ENCODE measurements at places on chromosomes 12 and 14.

- no peak for DNase-seq
Measured at GRCh38 chr14:41663473-41663850, 56.8 kb downstream of the LRFN5 start.

DNA sequence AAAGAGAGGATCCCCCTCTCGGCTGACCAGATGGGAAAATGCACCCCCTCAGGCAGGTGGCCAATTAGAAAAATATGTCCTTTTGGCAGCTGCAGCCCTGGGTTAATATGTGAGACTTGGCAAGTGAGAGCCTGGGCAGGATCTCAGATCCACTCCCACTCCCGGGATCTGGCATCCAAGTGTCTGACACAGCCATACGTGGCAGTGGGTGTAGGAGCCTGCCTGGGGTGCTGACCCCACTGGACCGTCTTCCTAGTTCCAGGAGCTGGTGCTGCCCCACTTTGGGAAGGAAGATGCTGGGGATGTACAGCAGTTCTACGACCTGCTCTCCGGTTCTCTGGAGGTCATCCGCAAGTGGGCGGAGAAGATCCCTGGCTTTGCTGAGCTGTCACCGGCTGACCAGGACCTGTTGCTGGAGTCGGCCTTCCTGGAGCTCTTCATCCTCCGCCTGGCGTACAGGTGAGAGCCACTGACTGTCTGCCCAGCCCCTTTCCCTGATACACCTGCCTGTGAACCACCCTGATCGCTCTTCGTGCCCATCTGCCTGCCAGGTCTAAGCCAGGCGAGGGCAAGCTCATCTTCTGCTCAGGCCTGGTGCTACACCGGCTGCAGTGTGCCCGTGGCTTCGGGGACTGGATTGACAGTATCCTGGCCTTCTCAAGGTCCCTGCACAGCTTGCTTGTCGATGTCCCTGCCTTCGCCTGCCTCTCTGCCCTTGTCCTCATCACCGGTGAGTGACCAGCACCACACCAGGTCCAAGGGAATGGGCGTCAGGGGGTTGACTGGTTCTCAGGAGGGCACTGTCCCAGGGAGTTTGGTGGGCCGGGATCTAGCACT is 5.8 kb downstream of the NR4A1 start:
- DNase-seq = no peak

DNA sequence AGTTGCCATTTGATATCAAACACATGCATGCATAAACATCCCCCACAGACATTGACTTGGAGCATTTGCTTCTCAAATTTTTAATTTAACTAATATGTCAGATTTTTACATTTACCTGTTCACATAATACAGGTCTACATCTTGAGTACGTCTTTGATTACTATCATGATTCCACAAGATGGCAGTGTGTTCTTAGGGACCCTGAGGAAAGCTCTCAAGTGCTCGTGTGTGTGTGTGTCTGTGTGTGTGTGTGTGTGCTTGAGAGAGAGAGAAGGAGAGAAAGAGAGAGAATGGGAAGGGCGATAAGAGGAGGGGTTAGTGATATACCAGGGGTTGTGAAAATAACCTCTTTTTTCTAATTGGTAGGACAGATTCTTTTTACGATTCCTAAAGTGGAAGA is 167.1 kb upstream of the OR4E1 start:
- no peak for DNase-seq

GRCh38 chr14:91891721-91892220 is 24.4 kb upstream of the TC2N start:
- DNase-seq = no peak

DNA sequence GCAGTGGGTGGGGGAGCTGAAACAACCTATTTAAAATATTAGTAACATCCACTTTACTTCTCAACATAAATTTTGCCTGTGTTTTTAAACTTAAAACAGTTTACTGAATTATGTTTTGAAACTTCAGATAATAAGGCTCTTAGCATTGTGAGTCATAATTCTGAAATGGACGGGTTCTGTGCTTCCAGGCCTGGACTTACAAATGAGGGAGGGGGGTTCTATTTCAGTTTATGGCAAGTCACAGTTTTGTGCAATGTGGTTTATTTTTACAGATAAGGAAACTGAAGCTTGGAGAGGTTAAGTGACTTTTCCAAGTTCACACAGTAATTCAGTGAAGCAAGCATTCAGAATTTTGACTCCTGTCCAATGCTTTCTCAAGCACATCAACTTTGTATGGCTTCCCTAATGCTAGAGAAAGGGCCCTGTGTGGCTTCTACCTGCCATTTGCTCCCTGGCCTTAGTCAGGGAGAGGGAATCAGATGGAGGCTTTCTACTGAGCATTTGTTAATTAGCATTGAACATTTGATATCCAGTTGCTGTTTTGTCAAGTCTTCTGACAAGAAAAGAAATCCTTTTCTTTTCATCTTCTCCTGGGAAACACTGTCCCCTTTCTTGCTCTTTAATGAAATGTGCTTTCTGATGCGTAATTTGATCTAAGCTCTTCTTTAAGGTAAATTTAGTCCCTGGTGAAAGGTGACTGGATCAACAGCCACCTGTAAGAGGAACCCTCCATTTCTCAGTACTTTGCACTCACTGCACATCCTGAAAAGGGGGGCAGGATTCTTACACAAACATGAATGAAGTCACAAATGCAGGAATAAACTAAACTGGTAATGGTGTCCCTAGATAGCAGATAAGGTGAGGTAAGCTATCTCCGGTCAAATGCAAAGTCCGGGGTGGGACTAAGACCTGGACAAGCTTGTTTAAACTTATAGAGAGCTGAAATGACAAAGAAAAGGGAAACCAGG is 2.5 kb upstream of the SALL2 start:
- no peak for DNase-seq

GRCh38 chr12:91492648-91493047 is 310.0 kb upstream of the DCN start:
- no peak for DNase-seq

DNA sequence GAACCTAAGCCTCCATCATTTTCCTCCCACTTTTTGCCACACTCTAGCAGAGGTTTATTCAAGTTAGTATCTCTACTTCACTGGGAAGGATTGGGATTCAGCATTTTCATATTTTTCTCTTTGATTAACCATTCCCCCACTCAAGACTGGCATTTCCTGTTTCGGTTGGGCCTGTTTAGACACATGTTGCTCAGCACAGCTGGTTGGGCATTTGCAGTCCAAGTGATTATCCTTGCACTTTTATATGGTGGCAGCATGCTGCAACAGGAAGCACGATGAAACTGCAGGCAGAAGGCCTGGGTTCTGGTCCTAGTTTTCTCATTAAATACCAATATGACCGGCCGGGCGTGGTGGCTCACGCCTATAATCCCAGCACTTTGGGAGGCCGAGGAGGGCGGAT is 182.9 kb upstream of the GRIN2B start:
- DNase-seq = no peak

Data from AG08396 (cell line).